ENCODE measurements at places on chromosomes 12 and 14.

- no peak for DNase-seq
These were observed 1.3 kb downstream of the TEDC1 start for GRCh38 chr14:105492031-105492970.

- no peak for DNase-seq
These were observed 976 bp downstream of the PEX5 start for GRCh38 chr12:7190268-7191055.

GRCh38 chr12:65740873-65741600 lies 83.2 kb upstream of the HMGA2 start:
- no peak for DNase-seq

DNA sequence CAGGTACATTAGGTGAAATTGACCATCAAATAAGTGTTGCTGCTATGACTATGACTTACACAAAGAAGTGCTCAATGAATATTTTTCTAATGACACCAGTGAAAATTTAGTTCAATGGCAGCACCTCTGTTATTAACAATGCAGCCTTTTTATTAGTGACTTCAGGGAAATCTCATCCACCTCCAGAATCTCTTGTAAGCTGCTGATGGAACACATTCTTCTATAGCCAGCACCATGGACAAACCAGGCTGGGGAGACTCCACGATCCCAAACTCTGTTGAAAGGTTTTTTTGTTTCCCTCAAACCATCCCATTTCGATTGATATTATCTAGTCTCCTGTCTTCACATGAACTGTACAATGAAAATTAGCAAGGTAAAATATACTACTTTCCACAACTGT lies 265.9 kb downstream of the ITPR2 start:
- no peak for DNase-seq

DNA sequence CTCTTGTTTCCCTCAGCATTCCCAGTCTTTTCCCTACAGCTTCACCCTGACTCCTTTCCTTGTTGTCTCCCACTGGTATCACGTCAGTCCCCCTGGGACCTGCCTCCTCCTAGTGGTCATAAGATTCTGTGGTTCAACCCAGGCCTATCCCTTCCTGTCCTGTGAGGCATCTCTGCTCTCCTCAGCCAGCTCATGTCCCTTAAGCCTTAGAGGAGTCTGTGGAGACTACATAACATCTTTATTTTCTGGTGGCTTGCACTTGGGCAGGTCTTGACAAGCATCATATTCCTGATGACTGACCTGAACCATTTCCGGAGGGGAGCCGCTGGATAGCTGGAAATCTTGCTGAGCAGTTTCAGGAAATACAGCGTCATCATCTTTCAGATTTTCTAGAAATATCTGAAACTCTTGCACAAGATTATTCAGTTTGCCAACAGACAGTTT lies 688 bp downstream of the C12orf71 start:
- no peak for DNase-seq

DNA sequence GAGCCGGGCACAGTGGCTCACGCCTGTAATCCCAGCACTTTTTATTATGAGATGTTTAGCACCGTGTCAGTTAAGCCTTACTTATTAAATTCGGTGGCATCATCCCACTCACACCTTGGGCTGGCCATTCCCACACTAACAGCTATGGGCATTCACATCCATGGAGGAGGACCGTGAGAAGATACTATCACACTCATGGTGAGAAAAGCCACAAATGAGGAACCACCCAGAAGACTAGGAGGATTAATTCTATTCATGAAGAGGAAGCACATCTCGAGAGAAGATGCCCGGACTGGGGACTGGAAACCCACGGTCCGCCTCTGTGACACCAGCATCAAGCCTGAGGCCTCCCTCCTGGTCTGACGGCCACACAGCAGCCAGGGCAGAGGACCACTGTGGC lies 4.9 kb downstream of the CDC42BPB start:
- DNase-seq, result no peak

GRCh38 chr12:123971770-123972456 lies 718 bp downstream of the CCDC92 start:
- no peak for DNase-seq

DNA sequence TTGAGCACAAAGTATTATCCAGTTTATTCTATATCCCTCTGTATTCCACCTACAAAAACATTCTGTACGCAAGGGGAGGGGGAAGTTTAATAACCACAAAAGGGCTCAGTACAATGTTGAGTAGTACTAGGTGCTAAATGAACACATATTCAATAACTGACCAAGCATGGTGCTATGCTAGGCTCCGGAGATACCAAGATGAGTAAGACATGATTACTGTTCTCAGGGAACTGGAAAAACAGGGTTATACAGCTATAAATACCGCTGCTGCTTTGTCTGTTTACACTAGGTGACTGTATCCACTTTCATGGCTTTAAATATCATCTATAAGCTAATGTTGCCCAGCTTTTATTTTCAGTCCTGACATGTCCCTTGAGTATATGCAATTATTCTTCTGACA lies 135.8 kb downstream of the INSM2 start:
- DNase-seq, result peak; percentile 99

DNA sequence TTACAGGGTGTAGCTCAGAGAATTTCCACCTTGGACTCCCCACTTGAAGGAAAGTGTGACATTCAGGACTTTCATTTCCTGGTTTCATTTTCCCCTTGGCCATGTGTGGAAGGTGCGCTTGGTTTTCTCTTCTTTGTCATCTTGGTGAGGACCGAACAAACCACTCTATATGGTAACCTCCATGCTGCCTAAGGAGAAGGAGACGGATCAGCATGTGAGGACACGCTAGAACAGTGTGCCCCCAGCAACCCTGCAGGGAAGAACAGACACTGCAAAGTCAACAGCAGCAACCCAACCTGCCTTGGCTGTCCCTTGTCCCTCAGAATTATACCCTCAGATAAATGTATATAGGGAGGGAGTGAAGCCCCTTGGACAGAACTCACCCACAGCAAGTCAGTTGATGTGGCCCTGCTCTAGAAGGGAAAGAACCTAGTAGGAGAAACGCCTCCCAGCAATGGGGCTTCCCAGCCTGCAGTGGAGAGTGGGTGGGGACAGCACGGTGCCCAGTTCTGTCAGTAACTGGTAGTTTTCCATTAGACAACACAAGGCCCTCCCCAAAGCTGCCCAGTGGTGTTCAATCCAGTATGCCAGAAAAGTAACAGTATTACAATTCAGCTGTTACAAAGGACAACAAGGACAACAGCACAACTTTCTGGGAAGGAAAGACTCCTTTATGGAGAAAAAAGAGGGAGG lies 18.9 kb upstream of the COCH start:
- DNase-seq, result no peak

DNA sequence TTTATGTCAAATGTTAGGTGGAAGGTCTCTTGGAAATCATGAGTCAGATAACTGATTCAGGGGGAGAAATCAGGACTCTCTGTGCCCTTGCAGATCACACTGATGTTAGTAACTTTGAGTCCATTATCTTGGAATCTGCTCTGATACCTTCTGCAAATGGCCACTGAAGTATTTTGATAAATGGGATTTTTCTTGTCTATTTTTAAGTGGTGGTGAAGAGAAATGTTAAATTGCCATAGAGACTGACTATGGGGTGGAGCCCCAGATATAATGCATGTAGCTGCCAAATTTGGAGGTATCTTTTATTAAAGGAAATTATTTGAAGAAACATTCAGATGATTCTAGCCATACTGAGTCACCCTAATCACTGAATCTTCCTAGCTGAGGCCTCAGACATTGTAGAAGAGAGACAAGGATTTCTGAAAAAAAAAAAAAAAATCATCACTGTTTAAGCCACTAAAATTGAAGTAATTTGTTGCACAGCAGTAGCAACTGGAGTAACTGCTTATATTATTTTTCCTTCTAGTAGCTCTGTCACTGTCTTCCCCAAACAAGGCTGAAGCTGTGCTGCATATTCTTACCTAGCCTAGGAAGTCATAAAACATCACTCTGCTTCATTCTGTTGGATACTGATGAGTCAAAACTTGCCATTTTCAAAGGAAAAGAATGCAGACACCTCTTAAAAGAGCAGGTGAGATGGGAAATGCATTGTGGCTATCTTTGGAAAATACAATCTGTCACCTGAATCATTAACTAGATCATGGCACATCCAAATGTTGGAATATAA lies 36.0 kb upstream of the CLEC14A start:
- DNase-seq, result no peak

GRCh38 chr12:81222846-81223592 lies 145.1 kb downstream of the ACSS3 start:
- no peak for DNase-seq

DNA sequence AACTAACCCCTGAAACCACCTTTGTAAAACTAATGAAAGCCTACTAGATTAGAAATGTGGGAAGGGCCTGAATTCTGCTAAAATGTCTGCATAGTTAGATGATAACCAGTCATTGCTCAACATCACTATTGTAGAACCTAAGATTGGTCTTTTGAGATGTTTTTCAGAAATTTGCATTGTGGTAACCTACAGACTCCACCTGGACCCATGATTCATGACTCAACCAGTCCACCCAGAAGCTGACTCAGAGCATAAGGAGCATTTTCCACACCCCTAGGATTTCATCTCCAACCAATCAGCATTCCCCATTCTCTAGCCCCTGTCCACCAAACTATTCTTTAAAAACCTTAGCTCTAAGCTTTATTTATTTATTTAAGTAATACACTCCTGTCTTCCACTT lies 30.4 kb upstream of the CHGA start:
- DNase-seq, result no peak

DNA sequence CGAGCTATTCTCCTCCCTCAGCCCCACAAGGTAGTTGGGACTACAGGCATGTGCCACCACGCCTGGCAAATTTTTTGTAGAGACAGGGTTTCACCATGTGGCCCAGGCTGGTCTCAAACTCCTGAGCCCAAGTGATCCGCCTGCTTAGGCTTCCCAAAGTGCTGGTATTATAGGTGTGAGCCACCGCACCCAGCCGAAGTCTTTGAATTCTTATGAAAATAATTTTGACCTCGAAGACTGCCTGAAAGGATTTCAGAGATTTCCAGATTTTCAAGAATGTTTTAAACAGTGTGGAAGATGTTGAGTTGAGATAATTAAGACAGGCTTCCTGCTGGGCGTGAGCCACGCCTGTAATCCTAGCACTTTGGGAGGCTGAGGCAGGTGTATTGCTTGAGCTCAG lies 5.0 kb downstream of the PSMA3 start:
- DNase-seq, result no peak

GRCh38 chr14:72404998-72405397 lies 472.8 kb downstream of the RGS6 start:
- DNase-seq, result no peak

DNA sequence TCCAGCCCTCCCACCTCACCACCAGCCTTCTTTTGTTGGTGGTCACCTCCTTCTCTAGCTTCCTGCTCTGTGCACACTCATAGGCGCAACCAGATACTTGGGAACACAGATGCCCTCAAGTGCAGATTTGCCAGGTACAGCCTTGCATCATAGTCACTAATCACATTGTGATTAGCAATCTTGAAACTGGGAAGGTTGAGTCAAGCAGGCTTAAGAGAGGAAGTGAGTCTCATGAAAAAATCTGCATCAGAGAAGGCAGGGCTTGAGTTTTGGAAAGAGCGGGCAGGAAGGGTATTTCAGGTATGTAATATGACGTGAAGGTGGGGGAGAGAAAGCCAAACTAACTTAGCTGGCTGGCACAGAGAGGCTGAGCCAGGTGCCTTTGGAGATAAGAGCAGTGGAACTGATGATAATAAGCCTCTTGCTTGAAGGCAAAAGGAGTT lies 2.7 kb upstream of the RABGGTA start:
- no peak for DNase-seq

GRCh38 chr14:37945959-37946358 lies 261.7 kb upstream of the SSTR1 start:
- no peak for DNase-seq

DNA sequence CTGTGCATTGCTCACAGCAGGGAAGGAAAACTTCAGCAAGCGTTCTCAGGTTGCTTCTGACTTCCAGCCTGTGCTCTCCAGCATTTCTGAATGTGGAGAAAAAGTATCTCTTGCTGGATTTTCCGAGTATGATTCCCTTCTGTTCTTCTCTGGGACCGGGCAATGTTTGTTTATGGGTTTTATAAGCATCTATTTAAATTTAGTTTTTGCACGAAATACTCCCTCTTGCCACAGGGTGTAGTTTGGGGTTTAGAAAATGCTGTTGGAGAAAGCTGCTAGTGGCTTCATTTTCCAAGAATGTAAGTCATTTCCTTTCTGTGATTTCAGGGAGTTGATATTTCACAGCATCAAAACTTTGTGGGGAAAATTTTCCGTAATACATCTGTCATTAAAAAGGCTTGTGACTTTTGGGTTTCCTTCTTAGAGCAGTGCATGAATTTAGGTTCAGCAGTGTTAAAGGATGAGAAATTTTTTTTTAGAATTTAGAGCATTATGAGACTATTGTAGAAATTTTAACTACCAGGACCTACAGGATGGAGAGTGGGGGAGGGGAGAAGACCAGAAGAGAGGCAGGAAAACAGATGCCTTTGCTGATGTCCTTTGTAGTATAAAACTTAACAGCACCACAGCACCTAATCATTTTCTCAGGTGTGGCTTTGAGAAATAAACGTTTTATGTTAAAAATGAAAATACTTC lies 1.5 kb downstream of the FRMD6 start:
- no peak for DNase-seq

DNA sequence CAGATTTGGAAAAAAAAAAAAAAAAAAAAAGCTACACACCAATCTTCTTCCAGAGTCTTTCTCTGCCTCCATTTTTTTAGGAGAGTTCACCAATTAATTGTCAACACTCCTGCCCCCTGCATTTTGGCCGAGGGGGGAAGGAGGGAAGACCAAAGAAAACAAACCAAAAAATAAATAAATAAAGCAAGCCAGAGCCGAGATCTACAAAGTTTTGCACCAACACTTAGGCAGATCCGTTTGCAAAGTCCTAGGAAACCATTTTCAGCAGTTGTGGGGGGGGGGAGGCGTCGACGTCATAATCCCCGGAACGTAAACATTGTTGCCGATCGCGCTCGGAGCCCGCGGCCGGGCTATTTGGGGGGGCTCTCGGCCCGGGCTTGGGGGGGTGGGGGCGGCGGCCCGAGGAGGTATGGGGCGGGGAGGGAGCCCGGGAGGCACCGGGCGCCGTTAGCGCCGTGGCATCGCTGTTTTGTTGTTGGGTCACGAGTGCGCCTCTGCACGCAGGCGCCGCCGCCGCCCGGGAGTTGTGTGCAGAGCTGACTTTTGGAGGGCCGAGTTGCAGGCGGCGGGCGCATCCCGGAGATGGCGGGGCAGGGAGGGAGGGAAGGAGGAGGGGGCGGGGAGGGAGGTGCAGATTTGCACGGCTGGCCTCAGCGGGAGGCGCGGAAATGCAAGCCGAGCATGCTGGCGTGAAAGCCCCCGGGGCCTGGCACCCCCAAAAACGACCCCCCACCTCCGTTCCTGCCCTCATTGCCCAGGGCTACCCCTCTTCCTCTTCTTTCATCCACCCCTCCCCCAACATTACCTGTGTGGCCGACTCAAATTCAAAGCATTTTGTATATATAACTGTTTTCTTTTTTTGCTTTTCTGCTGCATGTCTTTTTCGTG lies 598 bp downstream of the KDM2B start:
- peak; percentile 14 for DNase-seq

DNA sequence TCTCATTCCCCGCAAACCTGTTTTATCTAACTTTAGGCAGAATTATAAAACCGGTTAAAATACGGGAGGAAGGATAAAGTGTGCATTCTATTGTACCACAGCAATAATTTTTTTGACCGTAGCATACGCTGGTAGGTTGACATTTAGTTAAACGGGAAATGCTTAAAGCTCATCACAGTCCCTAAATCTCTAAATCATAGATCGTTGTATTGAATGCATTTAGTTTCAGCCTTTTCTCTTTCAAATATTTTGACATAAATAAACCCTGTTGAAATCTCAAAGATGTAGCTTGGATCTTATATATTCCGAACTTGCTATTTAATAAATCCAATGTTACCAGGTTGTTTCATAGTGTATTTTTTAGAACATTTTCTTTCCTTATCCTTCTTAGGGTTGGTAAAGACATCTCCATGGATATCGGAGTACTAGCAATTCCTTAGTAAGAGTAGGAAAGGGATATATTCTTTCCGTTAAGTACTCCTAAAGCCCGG lies 798 bp downstream of the CLEC2B start:
- DNase-seq, result no peak

Data from NCI-H2029 treated with DMSO at 0.1 percent for 48 hours (cell line).